ENCODE measurements at places on chromosomes 7 and 10. TPM values are rescaled to one million over a fixed set of nuclear protein-coding genes. Genes with fewer than 3 reads are reported as not detected.

Gene EVX1
- total RNA-seq = not detected

Gene ATOH7
- total RNA-seq = 0.13 TPM

Gene LRCH4
- 8.9 TPM for total RNA-seq

Gene CACNB2
- total RNA-seq = 1.3 TPM

Gene TMEM273
- total RNA-seq = 9.5 TPM

Gene FZD1
- total RNA-seq = 12.5 TPM

Gene SNX13
- total RNA-seq = 43.4 TPM

Gene TMEM270
- not detected for total RNA-seq

Gene A1CF
- not detected for total RNA-seq

Gene SORCS3
- total RNA-seq = 0.13 TPM

Gene CHST3
- total RNA-seq = 12.3 TPM
